IMR-90 (cell line): ENCODE measurements at places on chromosomes 5 and 9. TPM values are rescaled to one million over a fixed set of nuclear protein-coding genes. Genes with fewer than 3 reads are reported as not detected.

RFESD gene
- polyA plus RNA-seq: 1.0 and 1.5 TPM in 2 replicates

SHISAL2B gene
- not detected in 2 replicates for polyA plus RNA-seq

ANKRD31 gene
- 0.02 TPM in 1 of 2 replicates, not detected in the other for polyA plus RNA-seq

ADAMTSL2 gene
- not detected in 2 replicates for polyA plus RNA-seq

NR2F1 gene
- 160 and 175 TPM in 2 replicates for polyA plus RNA-seq

ANGPTL2 gene
- 23.5 and 25.1 TPM in 2 replicates for polyA plus RNA-seq

FOXD4L3 gene
- not detected in 2 replicates for polyA plus RNA-seq

RMI1 gene
- 2.7 and 4.4 TPM in 2 replicates for polyA plus RNA-seq

FABP6 gene
- not detected in 2 replicates for polyA plus RNA-seq

C5orf58 gene
- not detected in 2 replicates for polyA plus RNA-seq

SH2D3C gene
- polyA plus RNA-seq: 0.22 and 0.24 TPM in 2 replicates

TSSK1B gene
- 0.03 TPM in 1 of 2 replicates, not detected in the other for polyA plus RNA-seq

MARCHF3 gene
- polyA plus RNA-seq: 9.5 and 11.2 TPM in 2 replicates

TMEM215 gene
- not detected in 2 replicates for polyA plus RNA-seq

DNA sequence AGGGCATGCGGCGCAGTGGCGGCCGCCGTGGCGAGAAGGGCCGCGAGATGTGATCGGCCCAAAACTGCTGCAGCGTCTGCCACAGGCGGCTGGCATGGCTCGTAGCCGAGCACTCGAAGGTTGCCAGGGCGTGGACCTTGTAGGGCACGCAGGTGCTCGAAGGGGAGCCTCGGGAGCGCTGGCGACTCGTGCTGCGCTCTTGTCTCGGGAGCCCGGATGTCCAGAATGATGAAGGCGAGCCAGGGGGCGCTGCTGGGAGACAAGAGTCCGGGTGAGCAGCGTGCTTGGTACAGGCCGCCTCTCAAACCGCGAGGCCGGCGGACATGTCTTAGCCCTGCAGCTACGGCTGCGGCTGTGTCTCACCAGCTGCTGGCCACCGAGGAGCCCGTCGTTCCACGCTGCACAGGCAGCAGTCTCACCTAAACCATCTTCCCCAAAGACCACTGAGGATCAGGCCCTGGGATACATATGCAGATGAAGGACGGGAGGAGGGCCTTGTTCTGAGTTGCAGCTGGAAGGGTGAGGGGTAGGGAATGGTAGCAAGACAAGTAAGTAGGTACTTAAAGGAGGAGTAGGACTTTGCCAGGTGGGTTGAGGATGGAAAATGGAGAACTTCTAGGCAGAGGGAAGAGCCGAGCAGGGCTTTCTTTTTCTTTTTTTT, 1.7 kb downstream of the CBY3 start:
- peak; percentile 40 for DNase-seq

GRCh38 chr5:15373151-15373550, 126.8 kb upstream of the FBXL7 start:
- no peak for DNase-seq

GRCh38 chr5:122053181-122054109, 24.6 kb downstream of the LOX start:
- peak; percentile 40 for DNase-seq

GRCh38 chr9:12975496-12975895, 200.7 kb downstream of the LURAP1L start:
- DNase-seq: no peak

DNA sequence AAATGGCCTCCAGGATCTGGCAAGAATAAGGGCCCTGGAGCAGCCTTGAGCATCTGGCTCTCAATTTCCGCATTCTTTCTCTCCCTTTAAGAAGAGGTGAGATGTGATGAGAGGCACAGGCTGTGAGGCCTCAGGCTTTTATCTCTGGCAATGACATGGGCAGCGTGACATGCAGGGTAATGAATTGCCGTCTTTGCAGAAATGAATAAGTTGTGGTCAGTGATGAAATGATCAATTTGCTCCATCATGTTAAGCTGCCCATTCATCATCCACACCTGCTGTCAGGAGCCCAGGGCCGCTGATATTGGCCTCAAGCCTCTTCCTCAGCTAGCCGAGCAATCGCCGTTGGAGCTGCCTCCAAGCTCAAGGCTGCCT, 265.3 kb downstream of the TRIM32 start:
- DNase-seq: no peak

GRCh38 chr9:33189331-33189791, 22.2 kb upstream of the B4GALT1 start:
- DNase-seq: no peak

DNA sequence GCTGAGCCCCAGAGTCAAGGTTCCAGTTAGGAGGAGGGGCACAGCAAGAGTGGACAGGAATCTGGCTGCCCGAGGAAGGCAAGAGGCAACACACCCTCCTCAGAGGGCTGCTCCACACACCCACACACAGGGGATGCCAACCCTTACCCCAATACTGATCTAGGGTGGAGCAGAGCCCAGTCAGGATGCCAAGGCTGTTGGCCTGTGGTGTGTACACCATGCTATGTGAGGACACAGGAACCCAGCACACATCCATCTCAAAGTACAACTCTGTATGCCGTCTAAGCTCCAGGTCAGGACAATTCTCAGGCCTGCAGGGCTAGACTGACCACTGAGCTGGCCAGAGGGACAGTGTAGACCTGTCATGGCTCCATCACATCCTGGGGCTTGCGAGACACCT, 2.6 kb downstream of the SEPTIN8 start:
- no peak for DNase-seq

GRCh38 chr9:35673132-35674024, at the start of gene CA9:
Gene CA9 (plus strand): TSS chr9:35673928. CDS start chr9:35673960, 32 bp downstream.
- DNase-seq: no peak

DNA sequence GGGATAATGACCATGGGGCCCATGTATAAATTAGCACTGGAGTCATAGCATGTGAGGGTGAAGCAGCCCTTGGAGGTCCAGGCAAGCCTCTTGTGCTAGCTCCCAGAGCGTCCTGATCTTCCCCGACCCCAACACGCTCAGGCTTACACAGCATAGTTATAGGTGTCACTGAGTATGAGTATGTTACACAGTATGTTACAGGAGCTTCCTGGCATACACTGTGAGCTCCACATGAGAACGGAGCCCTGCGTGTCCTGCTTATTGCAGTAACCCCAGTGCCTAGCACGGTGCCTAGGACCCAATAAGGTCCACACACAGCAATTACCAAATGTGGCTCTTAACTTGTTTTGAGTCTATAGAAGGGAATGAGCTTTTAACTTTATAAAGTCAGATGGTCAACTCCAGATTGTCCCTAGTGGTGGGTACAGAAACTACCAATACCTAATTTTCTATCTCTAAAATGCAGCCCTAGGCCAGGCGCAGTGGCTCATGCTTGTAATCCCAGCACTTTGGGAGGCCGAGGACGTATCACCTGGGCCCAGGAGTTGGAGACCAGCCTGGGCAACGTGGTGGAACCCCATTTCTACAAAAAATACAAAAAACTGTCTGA, 64.1 kb downstream of the PLAC8L1 start:
- DNase-seq: no peak

- no peak for DNase-seq
Observed at GRCh38 chr9:113465599-113466140, 2.1 kb downstream of the RGS3 start.

DNA sequence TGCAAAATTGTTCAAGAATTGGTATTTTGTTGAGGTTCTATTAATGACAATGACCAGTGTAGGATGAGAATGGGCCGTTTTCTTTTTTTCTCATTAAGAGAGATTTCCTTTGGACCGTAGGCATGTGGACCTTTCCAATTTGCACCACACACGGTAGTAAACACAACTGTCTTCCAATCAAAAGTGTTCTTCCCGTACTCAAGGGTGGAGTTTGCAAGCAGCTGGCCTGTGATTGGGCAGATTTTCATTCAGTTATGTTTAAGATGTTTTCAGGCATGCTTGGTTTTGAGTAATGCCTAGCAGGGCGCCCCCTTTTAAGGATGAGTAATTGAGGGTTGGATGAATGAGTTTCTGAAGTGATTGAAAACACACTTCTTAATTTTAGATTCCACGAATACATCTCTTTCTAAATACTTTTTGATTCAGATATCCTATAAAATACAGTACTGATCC, 2.5 kb downstream of the KDM3B start:
- peak; percentile 77 for DNase-seq

DNA sequence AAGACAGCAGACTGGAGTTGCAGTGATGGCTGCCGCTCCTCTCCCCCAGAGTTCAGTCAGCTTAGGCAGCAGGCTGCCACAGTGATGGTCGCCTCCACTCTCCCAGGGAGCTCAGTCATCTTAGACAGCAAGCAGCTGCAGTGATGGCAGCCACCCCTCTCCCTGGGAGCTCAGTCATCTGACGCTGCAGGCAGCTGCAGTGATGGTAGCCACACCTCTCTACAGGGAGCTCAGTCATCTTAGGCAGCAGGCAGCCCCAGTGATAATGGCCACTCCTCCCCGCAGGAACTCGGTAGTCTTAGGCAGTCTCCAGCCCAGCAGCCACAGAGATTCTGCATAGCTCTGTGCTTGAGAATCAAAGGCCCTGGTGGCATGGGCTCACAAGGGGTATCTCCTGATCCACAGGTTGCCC, 582.7 kb downstream of the DTWD2 start:
- no peak for DNase-seq

DNA sequence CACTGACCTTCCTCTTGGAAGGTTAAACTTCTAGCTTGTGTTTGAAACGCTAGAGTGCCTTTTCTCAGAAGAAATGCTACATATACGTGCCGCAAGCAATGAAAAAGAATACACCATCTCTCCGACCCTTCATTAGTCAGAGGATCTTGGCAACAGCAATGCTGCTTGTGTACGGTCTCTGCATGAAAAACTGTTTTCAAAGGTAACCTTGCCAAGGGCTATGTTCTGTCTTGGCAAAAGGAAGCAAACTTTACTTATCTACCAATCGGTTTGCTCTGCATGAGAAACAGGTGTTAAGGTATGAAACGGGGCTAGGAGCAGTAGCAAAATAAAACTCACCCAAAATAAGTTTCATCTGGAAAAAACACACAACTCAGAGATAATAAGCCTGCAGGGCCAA, 297.8 kb downstream of the FBXL17 start:
- DNase-seq: peak; percentile 52

GRCh38 chr5:40376566-40376965, 303.1 kb upstream of the PTGER4 start:
- no peak for DNase-seq

- peak; percentile 22 for DNase-seq
Observed at GRCh38 chr5:148186248-148187003, 16.4 kb upstream of the SPINK6 start.

DNA sequence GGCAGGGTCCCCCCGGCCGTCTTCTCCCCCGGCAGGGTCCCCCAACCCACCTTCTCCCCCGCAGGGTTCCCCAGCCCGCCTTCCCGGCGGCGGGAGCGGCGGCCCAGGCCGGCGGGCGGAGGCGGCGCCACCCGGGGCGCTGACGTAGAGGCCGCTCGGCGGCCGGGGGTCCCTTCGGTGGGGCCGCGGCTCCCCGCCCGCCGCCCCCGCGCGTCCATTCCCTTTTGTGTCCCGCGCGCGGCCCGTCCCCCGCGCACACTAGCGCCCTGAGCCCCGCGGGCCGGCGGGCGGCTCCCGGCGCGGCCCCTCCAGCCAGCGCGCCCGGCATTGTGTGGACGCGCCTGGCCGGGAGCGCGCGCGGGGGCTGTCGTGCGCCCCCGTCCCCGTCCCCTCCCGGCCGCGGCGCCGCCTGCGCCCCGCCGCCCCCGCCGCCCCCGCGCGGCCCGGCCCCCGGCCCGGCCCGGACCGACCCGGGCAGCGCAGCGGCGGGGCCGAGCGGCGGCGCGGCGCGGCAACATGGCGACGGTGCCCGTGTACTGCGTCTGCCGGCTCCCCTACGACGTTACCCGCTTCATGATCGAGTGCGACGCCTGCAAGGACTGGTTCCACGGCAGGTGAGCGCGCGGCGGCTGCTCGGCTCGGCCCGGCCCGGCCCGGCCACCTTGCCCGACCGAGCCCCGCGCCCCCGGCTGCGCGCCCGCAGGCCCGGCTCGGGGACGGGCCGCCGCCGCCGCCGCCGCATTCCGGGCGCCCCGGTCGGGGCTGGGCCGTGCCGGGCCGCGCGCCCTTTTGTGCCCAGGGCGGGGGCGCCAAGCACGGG, at the start of gene PHF2:
TSS of gene PHF2 (plus strand) at position 327 of the 820 bp plus-strand sequence. CDS start at position 517, 190 bp downstream.
- no peak for DNase-seq

- DNase-seq: no peak
Observed at GRCh38 chr5:102231693-102232619, 64.1 kb downstream of the SLCO4C1 start.

DNA sequence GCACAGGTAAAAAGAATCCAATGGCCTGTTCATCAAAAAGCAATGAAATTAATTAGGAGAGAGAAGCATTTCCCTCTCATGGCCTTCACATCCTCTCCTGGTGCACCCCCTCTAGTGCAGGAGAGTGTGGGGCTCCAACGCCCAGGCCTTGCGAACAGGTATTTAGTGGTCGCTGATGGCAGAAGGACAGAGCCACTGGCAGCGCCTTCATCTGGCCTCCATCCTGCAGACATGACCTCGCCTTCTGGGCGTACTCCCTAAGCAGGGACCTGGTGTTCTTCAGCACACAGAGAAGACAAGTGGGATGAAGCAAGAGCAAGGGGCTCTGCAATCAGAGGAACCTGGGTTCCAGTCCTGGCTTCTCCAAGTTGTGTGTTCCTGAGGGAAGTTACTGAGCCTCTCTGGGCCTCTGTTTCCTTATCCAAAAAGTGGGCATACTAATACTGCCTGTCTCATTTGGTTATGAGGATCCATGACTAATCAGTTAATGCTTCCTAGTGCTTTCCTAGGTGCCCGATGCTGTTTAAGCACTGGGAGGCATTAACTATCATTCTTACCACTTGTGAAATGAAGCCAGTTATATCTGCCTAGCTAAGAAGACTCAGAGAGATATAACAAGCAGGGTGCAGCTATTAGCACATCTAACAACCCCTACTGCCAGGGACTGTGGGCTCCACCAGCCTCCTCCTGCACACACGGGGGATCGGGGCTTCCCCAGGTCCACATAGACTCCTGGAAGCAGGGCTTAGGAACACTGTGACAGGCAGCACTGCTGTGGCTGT, 77.3 kb downstream of the SEMA4D start:
- no peak for DNase-seq

GRCh38 chr5:122947772-122948171, 88.8 kb downstream of the PPIC start:
- no peak for DNase-seq

GRCh38 chr9:126159430-126160060, 167.1 kb upstream of the MVB12B start:
- DNase-seq: no peak

DNA sequence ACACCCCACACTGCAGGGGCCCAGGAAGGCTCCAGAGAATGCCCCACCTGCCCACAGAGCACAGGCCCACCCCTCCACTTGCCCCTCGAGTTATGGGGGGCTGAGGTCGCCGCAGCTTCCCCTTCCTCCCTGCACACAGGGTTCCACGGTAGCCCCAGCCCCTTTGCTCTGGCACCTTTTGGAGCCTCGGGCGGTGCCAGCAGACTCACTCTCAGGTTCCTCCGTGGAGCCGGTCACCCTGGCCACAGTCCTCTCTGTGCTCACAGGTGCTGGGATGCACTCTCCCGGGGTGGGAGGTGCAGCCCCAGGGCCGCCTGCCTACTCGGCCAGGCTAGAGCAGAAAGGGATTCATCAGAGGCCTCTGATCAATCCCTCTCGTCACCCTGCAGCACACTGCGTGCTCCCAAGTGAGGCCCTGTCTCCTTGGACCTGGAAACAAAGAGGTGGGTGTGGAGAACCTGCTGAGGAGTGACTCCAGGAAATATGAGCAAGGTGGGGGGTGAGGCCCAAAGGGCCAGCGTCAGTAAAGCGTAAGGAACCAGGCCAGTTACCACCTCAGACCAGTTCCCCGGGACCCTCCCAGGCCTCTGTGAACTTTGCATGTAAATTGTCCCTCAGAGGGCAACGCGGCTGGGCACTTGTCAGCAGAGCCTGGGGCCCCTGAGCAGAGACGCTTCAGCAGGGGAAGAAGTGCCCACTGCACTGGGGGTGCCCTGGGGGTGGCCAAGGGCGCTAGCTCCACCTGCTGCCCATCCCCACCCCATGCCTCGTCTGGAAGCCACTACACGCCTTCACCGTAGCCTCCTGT, 167.8 kb downstream of the OLFM1 start:
- no peak for DNase-seq

GRCh38 chr9:127968700-127969383, 11.9 kb downstream of the EEIG1 start:
- DNase-seq: peak; percentile 94
